Neural crest cell (in vitro differentiated cells): ENCODE measurements at places on chromosomes 1 and 21.

- DNase-seq: no peak
These were observed 14.0 kb downstream of the AHDC1 start for GRCh38 chr1:27589841-27590426.

- DNase-seq: no peak
These were observed 106.3 kb downstream of the PRRX1 start for GRCh38 chr1:170770254-170770653.

- no peak for DNase-seq
These were observed 49.5 kb upstream of the S1PR1 start for GRCh38 chr1:101187297-101187696.

- DNase-seq: no peak
These were observed 6.8 kb downstream of the STPG1 start for GRCh38 chr1:24406788-24407187.

- no peak for DNase-seq
These were observed 7.4 kb upstream of the ARF1 start for GRCh38 chr1:228074954-228075730.

GRCh38 chr1:18119771-18120377 lies 12.3 kb downstream of the IGSF21 start:
- no peak for DNase-seq

GRCh38 chr1:23864801-23865542 lies 3.1 kb downstream of the FUCA1 start:
- DNase-seq: no peak

- no peak for DNase-seq
These were observed 529 bp upstream of the MARCKSL1 start for GRCh38 chr1:32336591-32336932.

DNA sequence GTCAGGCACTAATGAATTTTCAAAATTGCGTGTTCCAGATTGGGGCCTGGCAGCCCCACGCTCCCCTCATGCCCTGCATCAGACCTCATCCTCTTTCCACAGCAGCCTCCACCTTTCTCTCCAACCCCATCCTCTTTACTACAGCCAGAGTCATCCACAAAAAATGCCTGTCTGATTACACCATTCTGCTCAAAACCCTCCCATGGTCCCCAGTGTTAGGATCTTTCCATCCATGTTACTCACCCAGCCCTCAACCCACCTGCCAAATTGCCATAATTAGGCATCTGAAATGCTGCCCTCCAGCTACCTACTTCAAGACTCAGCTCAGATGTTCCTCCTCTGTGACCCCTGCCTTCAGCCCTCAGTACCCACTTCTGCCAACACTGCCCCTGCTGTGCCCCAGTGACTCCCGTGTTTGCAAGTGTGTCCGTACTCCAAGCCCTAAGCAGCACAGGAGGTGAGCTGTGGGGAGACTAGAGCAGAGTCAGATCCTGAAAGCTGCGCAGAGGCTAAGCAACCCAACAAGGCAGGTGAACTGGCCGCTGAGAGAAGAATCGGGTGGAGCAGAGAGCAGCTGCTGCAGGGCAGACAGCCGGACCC lies 715 bp upstream of the ARTN start:
- DNase-seq: no peak
